H9 (cell line): ENCODE measurements at places on chromosomes 2 and 18. TPM values are rescaled to one million over a fixed set of nuclear protein-coding genes. Genes with fewer than 3 reads are reported as not detected.

GRCh38 chr2:208034503-208035140 lies 9.3 kb upstream of the PLEKHM3 start:
- DNase-seq: no peak

GRCh38 chr2:28544922-28545589 lies 49.2 kb downstream of the PLB1 start:
- DNase-seq: no peak

- peak; percentile 62 for DNase-seq
These were observed 221.6 kb downstream of the NR4A2 start for GRCh38 chr2:156110890-156111289.

GRCh38 chr2:148885988-148886387 lies 11.0 kb downstream of the KIF5C start:
- DNase-seq: no peak

DNA sequence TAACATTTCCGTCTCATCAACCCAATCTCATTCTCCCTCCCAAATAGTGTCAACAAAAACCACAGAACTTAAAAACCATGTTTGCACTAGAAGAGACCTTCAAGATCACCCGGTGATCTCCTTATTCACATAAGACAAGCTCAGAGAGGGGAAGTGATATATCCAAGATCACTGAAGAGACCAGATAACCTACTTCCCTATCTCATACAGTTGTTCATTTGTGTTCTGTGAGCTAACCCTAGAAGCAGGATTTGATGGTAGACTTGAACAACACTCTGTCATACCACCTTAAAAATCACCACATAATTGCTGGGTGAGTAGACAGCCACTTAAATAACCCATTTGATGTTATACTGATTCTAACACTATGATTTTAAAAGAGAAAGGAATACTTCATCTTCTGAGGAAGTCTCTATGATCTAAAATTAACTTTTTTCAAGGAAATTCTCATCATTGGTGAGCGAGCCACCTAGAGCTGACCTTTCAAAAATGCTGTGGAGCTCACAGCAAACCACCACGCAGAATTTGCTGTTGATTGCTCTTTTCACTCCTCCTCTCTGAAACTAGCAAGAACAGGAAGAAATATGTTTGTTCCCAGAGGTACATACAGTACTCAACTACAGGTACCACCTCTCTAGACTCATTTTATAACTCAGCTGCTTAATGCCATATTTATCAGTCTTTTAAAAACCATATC lies 15.1 kb downstream of the AAK1 start:
- DNase-seq: no peak

- DNase-seq: no peak
These were observed 31.7 kb upstream of the COBLL1 start for GRCh38 chr2:164873210-164873908.

- DNase-seq: no peak
These were observed 144.9 kb downstream of the CERS6 start for GRCh38 chr2:168600949-168601348.

- no peak for DNase-seq
These were observed 16.7 kb upstream of the EDAR start for GRCh38 chr2:109005686-109006204.

DNA sequence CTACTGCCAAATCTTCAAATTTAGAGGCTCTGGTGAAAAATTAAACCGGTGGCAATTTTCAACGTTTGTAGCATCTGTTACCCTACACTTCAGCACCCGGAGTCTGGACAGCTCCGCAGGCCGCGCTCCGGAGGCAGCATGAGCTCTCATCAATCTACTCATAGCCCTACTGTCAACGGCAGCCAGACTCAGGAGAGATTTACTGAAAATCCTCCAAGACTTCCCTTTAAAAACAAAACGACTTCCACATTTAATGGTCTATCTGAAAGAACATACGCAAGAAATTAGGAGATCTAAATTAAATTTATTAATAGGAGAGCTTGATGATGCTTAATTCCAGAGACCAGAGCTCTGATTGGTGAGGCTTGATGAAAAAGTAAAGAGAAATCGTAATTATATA lies 970 bp upstream of the ADCYAP1 start:
- peak; percentile 73 for DNase-seq

DNA sequence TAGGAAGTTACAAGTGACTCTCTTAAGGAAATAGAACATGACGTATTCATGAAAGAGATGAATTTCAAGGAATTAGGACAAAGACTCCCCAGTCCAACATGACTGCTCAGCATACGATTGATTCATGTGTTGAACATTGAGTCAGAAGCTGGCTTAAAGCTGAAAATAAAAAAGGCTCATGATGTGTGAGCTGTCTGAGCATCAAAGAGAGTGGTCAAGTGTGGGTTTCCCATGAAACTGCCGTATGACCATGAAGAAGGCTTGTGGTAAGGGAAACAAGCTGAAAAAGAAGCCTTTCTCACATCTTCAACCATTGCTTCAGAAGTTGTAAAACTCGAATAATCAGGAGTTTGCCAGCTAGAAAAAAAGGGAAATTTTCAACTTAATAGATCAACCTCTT lies 201.9 kb upstream of the APCDD1 start:
- DNase-seq: no peak

- DNase-seq: no peak
These were observed 274.4 kb upstream of the RAB6C start for GRCh38 chr2:129705085-129705484.

- DNase-seq: no peak
These were observed 169.7 kb upstream of the SATB2 start for GRCh38 chr2:199627417-199627816.

- no peak for DNase-seq
These were observed 44.4 kb downstream of the ST8SIA5 start for GRCh38 chr18:46712406-46712805.

- no peak for DNase-seq
These were observed 225.7 kb upstream of the TNP1 start for GRCh38 chr2:217085543-217085942.

DNA sequence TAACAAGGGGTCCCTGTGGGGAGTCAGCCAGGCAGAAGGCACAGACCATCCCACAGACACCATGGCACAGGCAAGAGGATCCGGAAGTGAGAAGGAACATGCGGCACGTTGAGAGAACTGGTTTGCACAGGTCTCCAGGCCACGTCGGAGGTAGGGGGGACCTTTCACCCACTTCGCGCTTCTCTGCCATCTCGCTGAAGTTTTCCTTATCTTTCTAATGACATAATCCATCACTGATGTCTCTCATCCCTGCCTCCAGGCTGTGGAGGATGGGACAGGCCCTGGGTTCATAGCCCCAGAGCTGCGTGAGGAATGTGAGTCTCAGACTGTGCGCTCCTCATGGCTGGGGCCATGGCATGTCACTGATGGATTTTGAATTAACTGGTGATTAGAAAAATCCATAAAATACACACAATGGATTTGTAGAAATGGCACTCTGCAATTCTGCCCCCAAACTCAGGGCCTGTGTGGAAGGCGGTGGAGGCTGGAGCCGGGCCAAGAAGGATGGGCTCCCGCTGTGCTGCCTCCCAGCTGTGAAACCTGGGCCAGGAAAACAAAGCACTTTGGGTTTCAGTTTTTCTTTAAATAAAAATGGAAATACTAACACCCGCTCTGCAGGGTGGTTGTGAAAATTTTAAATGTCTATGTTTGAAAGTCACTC lies 113.3 kb upstream of the ALKAL2 start:
- no peak for DNase-seq

DNA sequence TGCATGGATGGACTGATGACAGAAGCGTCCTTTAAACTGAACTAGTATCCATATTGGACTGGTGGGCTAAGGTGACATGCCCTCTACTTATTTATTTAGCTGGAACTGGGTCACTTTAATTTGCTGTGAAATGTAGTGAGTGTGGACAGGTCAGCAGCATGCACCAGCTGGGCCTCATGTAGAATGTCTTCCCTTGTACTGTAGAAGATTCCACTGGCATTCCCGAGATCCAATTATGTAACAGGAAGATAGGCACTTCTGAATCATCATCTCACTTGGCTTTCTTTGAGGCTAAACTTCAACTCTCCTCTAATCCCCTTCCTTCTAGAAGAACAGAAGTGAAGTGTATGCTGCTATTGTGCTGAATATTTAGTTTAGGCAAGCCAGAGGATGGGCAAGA lies 296.2 kb downstream of the SLC8A1 start:
- no peak for DNase-seq

DNA sequence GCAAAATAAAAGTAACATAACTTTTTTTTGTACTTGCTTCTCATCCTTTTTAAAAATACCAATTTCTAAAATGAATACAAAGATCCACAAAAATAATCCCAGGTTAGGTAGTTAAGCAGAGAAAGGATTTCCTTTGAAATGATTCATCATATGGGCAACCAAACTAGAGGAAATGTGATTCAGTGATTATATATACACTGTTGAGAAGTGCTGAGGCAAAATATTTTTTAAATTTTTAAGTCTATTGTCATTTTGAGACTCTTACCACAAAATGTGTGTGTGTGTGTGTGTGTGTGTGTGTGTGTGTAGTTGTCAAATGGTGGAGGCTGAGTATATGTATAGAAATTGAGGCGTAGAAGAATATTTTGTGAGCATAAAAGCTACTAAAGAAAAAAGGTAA lies 1075.3 kb downstream of the LRP1B start:
- no peak for DNase-seq

The SERPINB10 gene
- total RNA-seq: not detected in 2 replicates

The MC2R gene
- not detected in 2 replicates for total RNA-seq

The LRRTM1 gene
- total RNA-seq: 1.1 and 1.2 TPM in 2 replicates

The EFR3B gene
- 7.0 and 7.2 TPM in 2 replicates for total RNA-seq

The HOXD12 gene
- total RNA-seq: not detected in 2 replicates

The PLEKHM3 gene
- 7.3 and 7.5 TPM in 2 replicates for total RNA-seq

The COBLL1 gene
- 5.6 and 5.9 TPM in 2 replicates for total RNA-seq

The PROC gene
- total RNA-seq: 0.37 and 0.61 TPM in 2 replicates

The CELF4 gene
- total RNA-seq: 1.1 and 1.5 TPM in 2 replicates

The WNT6 gene
- total RNA-seq: not detected in 2 replicates

The TLK1 gene
- 112 TPM in 2 replicates for total RNA-seq
